Stomach (tissue), 19 donors: ENCODE measurements at places on chromosomes 16 and 17. TPM values are rescaled to one million over a fixed set of nuclear protein-coding genes. Genes with fewer than 3 reads are reported as not detected.

- H3K4me1 ChIP-seq, result no peaks in the 10 kb centered on the region
- no peak overlapping the region for H3K4me3 ChIP-seq
- no peaks in the 10 kb centered on the region for H3K27me3 ChIP-seq
- H3K27ac ChIP-seq, result no peak overlapping the region
- DNase-seq, result no peak
- H3K36me3 ChIP-seq, result no peaks in the 10 kb centered on the region
These were observed 44.2 kb upstream of the DNAH9 start for GRCh38 chr17:11554042-11554441.

The NPIPA5 gene
- not detected for total RNA-seq

DNA sequence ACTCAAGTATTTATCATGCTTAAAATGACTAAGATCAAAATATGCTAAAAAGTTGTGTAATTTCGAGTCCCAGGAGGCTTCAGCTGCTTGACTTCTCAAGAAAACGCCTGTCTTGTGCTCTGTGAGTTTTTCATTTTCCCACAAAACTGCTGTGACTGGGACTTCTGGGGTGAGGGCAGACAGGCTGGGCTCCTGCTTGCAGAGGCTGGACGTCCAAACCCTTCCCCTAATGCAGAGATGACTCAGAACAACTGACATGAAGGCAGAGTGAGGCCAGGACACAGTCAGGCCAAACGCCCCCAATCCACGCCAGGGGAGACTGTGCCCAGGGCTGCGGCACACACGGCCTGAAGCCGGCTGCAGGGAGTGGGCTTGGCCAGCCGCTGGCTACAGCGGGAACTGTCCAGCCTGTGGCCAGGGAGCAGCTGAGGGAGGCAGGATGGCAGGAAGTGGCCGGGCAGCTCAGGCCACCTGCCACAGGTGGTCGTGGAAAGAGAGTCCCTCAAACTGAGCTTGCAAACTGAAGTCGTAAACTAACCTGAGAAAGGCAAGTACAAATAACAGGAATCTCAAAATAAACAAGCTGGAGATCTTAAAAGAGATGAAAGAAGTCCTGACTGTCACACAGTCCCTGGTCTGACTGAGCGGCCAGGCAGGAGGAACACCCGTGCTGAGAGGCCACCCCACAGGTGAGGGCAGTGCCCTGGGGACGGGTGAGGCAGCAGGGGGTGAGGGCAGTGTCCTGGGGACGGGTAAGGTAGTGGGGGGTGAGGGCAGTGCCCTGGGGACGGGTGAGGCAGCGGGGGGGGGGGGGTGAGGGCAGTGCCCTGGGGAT lies 21.3 kb upstream of the HEXD start:
- peaks cover 8% of the 10 kb centered on the region for H3K4me1 ChIP-seq
- H3K27ac ChIP-seq, result no peak overlapping the region

The TMIGD1 gene
- 1.1 TPM for total RNA-seq

- no peaks in the 10 kb centered on the region for H3K36me3 ChIP-seq
- H3K27ac ChIP-seq, result no peak overlapping the region
- H3K4me1 ChIP-seq, result no peaks in the 10 kb centered on the region
- H3K27me3 ChIP-seq, result no peaks in the 10 kb centered on the region
- no peak for DNase-seq
These were observed 70.3 kb downstream of the PMP22 start for GRCh38 chr17:15194859-15195277.

- peaks cover 8% of the 10 kb centered on the region for H3K36me3 ChIP-seq
- no peak overlapping the region for H3K27ac ChIP-seq
- no peaks in the 10 kb centered on the region for H3K27me3 ChIP-seq
- peaks cover 14% of the 10 kb centered on the region for H3K4me1 ChIP-seq
These were observed 22.0 kb upstream of the HAS3 start for GRCh38 chr16:69083306-69083941.

The PDF gene
- 24.1 TPM for total RNA-seq

The FBXO31 gene
- total RNA-seq, result 41.5 TPM

DNA sequence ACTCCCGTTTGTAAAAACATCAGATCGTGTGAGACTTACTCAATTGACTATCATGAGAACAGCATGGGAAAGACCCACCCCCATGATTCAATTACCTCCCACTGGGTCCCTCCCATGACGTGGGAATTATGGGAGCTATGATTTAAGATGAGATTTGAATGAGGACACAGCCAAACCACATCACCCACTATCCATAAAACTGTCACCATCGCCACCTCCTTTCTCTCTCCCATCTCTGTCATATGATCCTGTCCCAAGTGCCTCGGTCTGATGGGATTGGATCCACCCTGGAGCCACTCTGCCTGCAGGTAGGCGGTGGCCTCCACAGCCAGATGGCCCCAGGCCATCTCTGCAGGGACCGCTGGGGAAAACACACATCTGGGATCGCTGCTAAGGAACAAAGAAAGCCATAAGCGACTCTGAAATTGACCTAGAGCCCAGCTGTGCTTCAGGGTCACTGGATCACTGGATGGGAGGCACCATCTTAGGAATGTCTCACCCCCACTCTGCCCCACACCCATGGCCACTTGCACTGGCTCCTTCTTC lies 61.2 kb downstream of the TMEM186 start:
- no peak for DNase-seq
- H3K36me3 ChIP-seq, result peaks cover 4% of the 10 kb centered on the region
- no peaks in the 10 kb centered on the region for H3K27me3 ChIP-seq
- no peak overlapping the region for H3K27ac ChIP-seq

- H3K27ac ChIP-seq, result no peak overlapping the region
- no peak overlapping the region for H3K4me3 ChIP-seq
- no peaks in the 10 kb centered on the region for H3K27me3 ChIP-seq
- no peaks in the 10 kb centered on the region for H3K36me3 ChIP-seq
- peaks cover 9% of the 10 kb centered on the region for H3K4me1 ChIP-seq
These were observed 361.8 kb upstream of the CDH5 start for GRCh38 chr16:66004699-66005098.

The CEP131 gene
- 12.5 TPM for total RNA-seq

DNA sequence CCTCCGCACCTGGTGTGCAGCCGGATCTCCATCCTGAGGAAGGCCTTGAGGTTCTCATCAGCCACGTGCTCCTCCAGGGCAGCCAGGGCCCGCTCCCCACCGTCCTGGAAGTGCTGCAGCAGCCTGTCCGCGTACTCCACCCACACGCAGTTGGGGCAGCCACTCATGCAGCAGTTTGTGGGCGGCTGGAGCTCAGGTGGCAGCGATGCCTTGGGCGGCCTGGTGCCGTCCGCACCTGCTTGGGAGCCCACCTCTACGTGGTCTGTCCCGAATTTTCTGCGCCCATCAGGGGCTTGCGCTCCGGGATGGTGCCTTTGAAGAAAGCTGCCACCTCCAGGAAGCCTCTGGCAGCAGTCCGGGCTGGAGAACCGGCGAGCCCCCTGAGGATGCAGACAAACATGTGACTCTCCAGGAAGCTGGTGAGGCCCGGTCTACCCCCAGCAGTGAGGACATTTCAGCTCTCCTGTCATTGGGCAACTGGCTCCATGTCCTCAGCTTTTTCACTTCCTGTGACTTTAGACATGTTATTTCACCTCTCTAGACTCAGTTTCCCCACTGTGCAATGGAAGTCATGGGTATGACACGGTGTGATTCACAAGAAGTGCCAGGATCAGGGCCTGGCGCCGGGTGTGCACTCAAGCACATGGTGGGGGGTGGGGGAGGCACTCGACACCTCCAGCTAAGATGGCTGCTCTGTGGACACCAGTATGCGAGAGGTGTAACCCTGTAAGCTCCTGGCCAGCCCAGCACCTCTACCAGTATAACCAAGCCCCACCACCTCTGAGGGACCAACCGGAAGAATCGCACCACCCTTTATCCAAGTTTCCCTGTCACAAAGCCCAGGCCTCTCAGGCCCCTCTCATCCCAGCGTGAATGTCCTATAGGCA lies 957 bp downstream of the OXLD1 start:
- H3K4me3 ChIP-seq, result peak overlapping the region; percentile 98
- peaks cover 20% of the 10 kb centered on the region for H3K4me1 ChIP-seq
- H3K36me3 ChIP-seq, result peaks cover 5% of the 10 kb centered on the region
- H3K27ac ChIP-seq, result peak overlapping the region; percentile 91
- DNase-seq, result no peak

- no peak overlapping the region for H3K4me3 ChIP-seq
- DNase-seq, result no peak
- no peaks in the 10 kb centered on the region for H3K36me3 ChIP-seq
- H3K4me1 ChIP-seq, result no peaks in the 10 kb centered on the region
- no peaks in the 10 kb centered on the region for H3K27me3 ChIP-seq
These were observed 40.9 kb downstream of the RAP1GAP2 start for GRCh38 chr17:2837147-2837561.

The KRTAP2-1 gene
- total RNA-seq, result not detected

The RECQL5 gene
- total RNA-seq, result 46.7 TPM

DNA sequence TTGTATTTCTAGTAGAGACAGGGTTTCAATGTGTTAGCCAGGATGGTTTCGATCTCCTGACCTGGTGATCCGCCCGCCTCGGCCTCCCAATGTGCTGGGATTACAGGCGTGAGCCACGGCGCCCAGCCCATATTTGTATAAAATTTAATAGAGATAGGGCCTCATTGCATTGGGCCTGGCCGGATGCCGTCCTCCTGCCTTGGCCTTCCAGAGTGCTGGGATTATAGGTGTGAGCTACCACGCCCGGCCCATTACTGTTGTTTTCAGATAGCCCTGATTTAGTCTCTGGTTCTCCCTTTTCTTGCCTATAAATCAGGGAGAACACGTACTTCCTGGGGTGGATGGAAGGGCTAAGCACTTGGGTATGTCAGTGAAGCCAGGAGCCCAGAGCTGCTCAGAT lies 3.5 kb downstream of the DEF8 start:
- H3K27me3 ChIP-seq, result no peaks in the 10 kb centered on the region
- no peak overlapping the region for H3K4me3 ChIP-seq
- H3K36me3 ChIP-seq, result peaks cover 33% of the 10 kb centered on the region

- no peak overlapping the region for H3K4me3 ChIP-seq
- H3K4me1 ChIP-seq, result peaks cover 10% of the 10 kb centered on the region
- DNase-seq, result no peak
- H3K27ac ChIP-seq, result no peak overlapping the region
These were observed 6.9 kb upstream of the EIF1 start for GRCh38 chr17:41681776-41682175.

The CES4A gene
- 22.3 TPM for total RNA-seq

DNA sequence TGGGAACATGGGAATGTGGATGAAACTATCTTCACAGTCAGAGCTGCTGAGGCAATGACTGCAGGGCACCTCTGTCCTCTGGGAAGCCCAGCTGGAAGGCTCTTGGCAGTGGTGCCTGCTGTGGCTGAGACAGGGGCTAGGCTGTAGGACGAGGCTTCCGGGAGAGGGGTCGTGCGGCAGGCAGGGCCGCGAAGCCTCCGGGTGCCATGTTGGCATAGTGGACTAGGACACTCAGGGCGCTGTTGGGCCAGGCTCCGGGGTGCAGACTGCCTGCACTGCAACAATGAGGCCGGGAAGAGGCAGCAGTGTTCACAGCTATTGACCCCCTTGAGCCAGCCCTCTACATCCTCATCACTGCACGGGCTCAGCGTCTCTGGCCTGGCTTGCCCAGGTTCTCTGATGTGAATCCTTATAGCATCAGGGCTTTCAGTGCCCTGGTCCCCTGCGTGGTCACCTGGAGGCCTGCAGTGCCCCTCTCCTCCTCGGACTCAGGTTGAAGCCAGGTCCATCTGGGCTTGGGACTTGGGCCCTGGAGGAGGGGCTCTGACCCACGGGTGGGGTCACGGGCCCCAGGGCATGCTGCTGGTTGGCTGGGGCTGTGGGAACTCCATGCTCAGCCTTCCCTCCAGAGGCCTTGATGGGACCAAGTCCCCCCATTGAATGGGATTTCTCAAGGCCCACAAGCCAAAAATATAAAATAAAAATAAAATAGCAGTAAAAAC lies 91.6 kb downstream of the TNFRSF13B start:
- H3K27me3 ChIP-seq, result no peaks in the 10 kb centered on the region
- no peak overlapping the region for H3K4me3 ChIP-seq
- H3K4me1 ChIP-seq, result no peaks in the 10 kb centered on the region
- H3K36me3 ChIP-seq, result no peaks in the 10 kb centered on the region
- peak; percentile 19 for DNase-seq

DNA sequence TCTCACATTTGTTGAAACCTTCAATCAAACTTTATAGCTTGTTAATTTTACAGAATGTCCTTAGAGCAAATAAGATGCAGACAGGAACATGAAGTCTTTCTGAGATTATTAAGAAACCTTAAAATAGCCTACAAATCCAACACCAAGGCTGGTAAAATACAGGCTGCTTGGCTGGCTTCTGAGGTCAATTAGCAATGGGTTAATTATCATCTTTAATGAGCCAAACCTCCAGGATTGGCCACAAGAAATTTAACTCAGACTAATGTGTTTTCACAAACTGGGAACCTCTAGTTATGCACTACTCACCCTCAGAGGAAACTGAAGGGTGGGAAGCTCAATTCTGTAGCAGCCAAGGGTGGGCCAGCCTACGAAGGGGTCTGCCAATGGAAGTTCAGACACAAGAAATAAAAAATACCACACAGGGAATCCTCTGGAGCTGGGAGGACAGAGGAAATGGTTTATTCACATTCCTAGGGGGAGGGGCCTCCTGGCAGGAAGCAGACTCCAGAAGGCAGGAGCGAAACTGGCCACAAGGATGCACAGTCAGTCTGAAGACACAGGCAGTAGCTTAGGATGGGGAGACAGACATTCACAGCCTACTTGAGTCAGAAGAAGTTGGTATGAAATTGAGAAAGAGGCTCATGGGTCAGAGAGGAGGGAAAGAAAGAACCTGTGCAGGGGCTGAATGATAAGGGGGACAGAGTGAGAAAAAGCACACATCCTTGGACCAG lies 36.1 kb downstream of the HIC1 start:
- H3K4me1 ChIP-seq, result peaks cover 46% of the 10 kb centered on the region
- peak overlapping the region; percentile 82 for H3K27ac ChIP-seq
- peaks cover 8% of the 10 kb centered on the region for H3K36me3 ChIP-seq
- no peak overlapping the region for H3K4me3 ChIP-seq
- peak; percentile 89 for DNase-seq
- no peaks in the 10 kb centered on the region for H3K27me3 ChIP-seq

GRCh38 chr17:15777297-15777696 lies 45.2 kb downstream of the TBC1D26 start:
- no peaks in the 10 kb centered on the region for H3K27me3 ChIP-seq
- H3K4me3 ChIP-seq, result no peak overlapping the region
- H3K36me3 ChIP-seq, result no peaks in the 10 kb centered on the region
- H3K4me1 ChIP-seq, result peaks cover 2% of the 10 kb centered on the region

- no peak for DNase-seq
- no peaks in the 10 kb centered on the region for H3K4me1 ChIP-seq
- no peak overlapping the region for H3K27ac ChIP-seq
- H3K4me3 ChIP-seq, result no peak overlapping the region
- H3K36me3 ChIP-seq, result no peaks in the 10 kb centered on the region
- H3K27me3 ChIP-seq, result no peaks in the 10 kb centered on the region
These were observed 680.6 kb upstream of the C16orf82 start for GRCh38 chr16:26386096-26386495.

DNA sequence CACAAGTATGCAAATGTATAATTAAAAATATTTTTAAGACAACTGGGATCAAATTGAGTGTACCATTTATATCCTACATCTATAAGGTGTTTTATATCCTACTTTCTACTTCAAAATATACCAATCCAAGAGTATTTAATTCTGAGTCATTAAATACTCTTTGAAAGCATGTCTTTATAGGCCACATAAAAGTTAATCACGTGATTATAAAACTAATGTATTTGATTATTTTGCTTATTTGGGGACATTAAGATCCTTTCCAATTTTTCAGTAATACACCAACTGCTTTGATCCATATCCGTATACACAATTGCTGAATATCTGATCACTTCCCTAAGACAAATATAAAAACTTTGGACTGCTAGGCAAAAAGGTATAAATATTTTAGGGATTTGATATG lies 26.6 kb upstream of the MAF start:
- H3K27ac ChIP-seq, result no peak overlapping the region
- no peaks in the 10 kb centered on the region for H3K27me3 ChIP-seq
- H3K4me3 ChIP-seq, result no peak overlapping the region
- H3K36me3 ChIP-seq, result no peaks in the 10 kb centered on the region
- no peaks in the 10 kb centered on the region for H3K4me1 ChIP-seq
